ENCODE measurements at places on chromosomes 3 and 15.
A peak's percentile ranks its signal among the peaks of the same experiment; 100 is the strongest.

- no peak for DNase-seq
Measured at GRCh38 chr3:162096874-162097273, 600.3 kb downstream of the OTOL1 start.

DNA sequence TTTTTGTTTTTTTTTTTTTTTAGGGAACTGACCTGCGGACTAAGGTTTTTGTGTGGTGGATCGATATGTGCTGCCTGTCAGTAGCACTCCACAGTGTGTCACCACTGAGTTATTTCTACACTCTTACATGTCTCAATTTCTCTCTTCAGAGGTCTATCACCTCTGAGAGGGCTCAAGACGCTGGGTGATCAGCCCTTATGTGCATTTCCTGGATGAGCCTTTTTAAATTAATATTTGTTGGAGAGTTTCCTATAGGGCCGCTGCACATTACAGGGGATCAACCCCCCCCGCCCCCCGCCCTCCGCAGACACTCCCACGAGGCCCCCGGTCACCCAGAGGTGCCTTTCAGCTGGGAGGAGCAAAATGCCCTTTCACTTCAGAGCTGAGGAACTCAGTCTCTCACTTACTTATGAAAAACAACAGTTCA, 34.5 kb upstream of the AP4E1 start:
- no peak for DNase-seq

DNA sequence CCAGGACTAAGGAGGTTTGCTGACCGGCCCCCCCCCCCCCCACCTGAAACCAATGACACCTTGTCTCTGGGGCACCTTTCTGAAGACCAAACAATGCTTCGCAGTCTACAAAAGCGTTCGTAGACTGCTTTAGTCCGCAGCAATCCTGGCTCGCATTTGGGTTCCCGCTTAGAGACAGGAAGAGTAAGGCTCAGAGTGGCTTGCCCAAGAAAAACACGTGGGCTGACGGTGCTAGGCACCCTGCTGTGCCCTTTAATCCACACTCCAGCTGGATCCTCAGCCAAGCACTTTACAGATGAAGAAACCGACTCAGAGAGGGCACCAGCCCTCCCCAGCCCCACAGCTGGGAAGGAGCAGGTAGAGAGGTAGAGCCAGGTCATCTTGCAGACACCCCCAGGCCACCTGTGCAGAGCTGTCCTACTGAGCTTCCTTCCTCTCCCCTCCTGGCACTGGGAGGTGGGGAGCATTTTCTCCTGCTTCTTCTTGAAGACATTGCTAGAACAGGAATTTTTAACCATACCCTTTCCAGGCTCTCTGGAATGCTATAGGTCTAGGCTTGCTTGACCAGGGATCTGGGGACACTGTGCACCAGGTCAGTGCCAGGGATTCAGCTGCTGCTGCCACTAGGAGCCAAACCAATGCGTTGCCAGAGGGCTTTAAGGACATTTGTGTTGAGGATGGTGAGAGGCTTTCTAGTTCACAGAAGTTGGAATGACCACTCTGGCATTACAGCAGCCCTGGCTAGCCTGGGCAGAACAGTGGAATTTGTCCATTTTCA, 1.0 kb upstream of the KLF15 start:
- DNase-seq: no peak

DNA sequence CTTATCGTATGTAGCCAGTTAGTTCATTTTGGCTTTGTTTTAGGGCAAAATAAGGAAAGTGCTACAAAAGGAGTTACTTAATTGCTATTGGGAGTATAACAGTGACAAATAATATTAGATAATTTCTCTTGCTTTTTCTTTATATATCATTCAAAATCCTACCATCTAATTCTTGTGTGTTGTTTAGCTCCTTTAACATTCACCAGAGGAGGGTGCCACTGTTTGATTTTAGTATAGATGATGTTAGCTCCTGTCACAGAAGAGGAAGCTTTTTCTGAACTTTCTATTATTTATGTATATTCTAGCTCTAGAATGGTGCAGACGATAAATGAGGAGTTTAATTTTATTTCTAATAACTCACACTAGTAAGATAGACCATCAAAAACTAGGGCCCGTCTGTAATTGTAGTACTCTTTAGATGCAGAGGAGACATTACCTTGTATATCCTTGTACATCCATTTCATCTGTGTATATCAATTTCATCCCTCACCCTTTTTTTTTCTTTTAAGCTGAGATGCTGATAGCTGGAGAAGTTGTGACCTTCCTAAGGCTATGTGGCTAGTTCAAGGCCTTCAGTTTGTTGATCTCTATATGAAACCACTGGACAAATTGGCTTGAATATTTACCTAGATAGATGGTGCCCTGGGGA, 3.0 kb downstream of the PPM1L start:
- DNase-seq: no peak

DNA sequence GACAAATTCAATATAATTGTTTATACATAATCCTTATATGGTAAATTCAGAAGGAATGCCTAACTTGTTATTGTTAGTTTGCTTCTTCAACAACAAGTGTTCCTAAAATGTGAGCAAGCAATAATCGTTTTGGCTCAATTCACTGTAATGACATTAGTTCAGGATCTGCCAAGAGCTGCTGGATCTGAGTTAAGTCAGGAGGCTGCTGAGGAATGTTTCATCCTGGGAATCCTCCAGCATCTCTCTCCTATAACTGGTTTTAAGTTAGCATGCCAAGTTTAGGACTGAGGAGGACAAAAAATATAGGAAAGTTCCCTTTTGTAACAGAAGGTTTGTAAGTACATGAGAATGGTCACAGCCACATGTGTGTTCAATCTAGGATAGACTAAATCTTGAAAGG, 4.9 kb upstream of the GTF2A2 start:
- no peak for DNase-seq

GRCh38 chr3:40764747-40765146, 240.0 kb downstream of the ZNF621 start:
- no peak for DNase-seq

DNA sequence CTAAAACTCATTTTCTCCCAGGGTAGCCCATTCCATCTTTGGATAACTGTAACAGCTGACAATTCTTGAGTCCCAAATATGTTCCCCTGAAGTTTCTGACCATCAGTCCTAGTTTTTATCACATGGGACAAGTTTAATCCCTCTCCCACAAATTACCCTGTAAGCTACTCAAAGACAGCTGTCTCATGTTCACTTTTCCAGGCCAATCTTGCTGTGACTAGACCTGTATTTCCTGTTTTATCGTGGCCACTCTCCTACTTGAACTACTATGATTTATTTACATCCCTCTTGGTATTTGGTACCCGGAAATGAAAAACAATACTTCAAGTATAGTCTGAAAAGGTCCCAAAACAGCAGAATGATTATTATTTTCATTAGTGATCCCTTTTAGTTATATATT, 95.1 kb upstream of the MEX3B start:
- no peak for DNase-seq

- DNase-seq: peak; percentile 38
Measured at GRCh38 chr3:33918126-33918756, 119.8 kb downstream of the PDCD6IP start.

GRCh38 chr3:37527361-37527760, 334.3 kb upstream of the CTDSPL start:
- DNase-seq: no peak

DNA sequence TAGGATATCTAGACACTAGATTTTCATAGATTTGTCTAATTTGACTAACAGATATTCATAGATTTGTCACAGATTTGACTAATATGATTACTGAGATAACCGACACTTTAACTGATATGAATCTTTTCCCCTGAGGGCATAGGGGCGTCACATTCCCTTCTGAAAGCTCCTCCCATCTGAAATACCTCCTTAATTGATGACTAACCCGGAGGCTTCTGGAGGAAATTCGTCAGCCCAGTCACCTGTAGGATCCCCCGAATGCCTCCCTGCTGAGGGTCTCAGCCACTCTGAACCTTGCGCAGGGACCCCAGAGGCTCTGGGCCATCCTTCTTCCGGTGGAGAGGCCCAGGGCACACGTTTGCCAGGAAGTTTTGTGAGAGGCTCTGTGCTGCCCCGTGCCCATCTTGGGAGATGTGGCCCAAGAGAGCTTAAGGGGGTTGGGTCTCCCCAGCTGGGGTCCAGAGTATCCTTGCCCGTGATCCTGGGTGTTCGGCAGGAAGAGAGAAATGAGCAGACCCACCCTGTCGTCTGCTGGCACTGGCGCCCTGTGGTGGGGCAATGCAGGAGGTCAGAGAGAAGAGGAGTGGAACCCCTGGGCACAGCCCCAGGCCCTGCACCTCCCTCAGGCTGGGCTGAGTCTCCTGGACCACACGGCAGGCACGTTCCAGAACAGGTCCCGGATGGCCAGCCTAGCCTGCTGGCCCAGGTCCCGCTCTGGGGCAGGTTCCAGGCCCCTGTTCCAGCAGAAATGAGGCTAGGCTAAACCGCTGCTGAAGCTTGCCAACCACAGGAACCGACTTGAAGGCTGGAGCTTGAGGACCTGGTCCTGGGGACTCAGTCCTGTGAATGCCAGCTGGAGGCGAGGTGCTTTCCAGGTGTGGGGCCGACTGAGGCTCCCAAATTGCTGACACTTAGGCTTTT, 1.7 kb downstream of the PLA2G4D start:
- no peak for DNase-seq

DNA sequence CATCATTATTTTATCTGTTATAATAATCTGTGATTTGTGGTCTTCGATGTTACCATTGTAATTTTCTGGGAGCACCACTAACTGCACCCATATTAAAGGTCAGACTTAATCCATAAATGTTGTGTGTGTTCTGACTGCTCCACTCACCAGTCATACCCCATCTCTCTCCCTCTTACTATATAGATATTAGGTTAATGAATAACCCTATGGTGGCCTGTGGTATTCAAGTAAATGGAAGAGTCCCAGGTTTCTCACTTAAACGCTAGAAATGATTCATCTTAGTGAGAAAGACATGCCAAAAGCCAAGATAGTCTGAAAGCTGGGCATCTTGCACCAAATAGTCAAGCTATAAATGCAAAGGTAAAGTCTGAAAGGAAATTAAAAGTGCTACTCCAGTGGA, 1358.5 kb downstream of the ROBO2 start:
- no peak for DNase-seq

DNA sequence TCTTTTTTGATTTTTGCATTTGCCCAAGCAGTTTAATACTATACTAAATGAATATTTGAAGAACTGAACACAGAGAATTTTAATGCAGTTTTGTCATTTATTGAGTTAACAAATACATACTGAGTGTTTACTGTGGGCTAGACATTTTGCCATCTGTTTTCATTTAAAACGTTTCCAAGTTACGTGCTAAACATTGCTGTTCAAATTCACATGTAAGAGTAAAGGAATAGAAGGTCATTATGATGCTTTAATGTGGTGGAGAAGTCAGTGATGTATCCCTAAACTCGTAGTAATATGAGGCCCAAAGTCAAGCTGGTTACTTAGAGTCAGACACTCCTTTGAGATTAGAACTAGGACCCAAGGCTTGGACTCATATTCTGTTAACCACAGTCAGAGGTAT, 49.4 kb downstream of the CRYBG3 start:
- no peak for DNase-seq

DNA sequence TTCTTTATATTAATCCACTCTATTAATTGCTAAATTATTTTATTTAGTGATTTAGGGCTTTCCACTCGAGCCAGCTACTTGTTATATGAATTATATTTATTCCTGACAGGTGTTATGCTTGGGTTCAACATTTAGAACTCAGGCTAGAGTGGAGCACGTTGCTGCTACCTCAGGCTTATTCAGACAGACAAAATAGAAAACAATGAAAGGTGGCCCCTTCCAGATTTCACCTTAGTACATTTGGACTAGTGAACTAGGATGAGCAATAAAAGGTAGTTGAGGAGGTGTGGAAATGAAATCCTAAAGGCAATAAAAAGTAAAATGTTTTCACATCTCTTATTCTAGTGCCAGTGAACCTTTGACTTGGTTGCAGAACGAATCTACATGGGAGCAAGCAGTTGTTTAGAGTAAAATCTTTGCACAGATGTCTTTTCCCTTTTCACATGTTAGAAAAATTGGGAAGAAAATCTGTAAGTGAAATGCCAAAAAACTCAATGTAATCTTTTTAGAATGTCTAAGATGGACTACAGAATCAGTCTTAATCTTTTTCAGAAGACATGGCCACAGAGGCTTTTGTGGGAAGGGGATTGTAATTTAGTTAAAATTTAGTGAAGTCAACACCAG, 63.8 kb downstream of the AKAP13 start:
- no peak for DNase-seq
